ENCODE measurements at places on chromosomes 1 and 21.

DNA sequence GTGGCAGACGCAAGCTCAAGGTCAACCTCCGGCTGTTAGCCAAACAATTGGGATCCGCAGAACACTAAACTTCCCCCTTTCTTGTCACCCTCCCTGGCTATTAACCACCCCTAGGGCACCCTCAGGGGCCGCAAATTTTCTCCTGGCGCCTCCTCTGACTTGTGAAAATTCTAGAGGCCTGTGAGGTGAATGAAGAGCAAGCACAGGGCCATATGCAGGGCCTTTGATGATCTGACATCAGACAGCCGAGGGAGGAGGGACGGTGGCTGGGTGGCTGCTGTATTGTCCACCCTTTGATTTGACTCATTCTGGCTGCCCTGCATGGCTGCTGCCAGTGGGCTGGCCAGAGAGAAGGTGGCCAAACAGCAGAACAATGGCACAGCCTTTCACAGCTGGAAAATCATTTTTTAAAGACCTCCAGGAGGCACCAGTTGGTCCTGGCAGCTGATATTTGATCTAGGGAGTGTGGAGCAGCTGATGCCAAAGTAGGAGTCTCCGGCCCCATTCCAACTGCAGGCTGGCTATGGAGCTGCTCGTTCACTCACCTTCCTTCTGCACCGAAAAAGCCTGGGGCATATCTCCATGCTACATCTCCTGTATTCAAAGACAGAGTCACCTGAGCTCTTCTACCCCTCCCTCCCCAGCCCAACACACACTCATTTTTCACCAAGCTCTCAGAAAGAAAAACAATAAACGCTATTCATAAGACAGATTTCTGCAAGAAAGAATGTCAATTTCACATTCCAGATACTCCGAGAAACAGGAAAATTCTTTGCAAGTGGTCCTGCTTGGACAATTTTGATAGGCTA, 44.9 kb upstream of the BARHL2 start:
- DNase-seq, result no peak

DNA sequence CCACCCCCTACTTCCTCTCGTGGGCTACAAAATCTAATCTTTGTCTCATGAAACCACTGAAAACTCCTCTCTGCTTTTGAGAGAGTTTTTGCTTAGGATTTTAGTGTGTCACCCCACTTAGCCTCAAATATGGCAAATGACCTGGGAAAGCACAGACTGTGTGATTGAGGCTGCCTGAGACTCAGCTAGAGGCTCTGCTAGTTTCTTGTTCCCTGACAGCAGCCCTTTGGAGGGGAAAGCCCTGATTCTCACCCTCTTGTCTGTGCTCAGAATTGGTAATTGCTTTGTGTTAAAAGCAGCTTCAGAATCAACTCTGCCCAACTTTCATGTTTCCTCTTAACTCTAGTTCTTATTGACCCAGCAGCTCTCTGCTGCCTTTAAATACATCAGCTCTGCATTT, 85.6 kb upstream of the ZP4 start:
- DNase-seq, result no peak

DNA sequence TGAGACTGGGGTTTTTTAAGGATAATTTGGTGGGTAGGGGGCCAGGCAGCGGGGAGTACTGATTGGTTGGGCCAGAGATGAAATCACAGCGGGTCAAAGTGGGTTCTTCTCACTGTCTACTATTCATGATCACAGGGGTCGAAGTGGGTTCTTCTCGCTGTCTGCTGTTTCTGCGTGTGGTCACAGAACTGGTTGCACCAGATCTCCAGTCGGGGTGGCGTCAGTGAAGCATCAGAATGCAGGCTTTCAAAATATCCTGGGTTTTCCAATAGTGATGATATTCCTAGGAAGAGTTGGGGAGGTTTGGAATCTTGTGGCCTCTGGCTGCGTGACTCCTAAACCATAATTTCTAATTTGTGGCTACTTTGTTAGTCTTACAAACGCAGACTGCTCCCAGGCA, 45.1 kb downstream of the TRPM2 start:
- no peak for DNase-seq

DNA sequence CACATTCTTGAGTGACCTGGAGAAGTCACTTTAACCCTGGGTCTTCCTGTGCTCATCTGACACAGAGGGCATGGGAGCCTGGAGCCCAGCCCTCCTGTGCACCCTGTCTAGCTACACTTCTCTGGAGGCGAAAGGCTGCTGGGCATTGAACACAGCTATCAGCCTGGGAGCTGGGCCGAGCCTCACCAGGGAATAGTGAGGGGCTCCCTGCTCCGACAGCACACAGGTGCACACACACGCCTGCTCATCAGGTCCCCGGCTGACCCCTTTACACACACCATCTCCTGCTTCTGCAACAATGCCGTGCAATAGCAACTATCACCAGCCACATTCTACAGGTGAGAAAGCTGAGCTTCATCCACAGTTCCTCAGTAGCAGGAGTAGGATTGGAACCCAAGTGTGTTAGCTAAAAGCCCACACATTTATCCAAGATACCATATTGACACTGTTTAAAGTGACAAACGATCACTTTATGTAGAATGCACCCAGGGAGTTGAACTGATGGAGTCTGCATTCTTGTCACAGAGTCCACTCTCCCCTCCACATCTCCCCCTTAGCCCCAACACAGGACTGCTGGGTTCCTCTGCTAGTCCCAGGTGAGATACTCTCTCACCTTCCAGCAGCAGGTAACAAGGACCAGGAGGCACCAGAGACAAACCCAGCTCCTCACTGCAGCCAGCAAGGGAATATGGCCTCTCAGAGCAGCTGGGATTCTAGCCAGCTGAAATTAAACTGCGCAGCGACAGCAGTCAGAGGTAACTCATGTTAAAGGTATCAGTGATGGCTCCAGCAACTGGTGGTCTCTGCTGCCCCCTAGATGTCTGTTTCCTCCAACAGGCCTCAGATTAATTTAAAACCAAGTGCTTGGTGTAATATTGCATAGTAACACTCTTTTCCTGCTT, 18.3 kb upstream of the CAPN8 start:
- no peak for DNase-seq

DNA sequence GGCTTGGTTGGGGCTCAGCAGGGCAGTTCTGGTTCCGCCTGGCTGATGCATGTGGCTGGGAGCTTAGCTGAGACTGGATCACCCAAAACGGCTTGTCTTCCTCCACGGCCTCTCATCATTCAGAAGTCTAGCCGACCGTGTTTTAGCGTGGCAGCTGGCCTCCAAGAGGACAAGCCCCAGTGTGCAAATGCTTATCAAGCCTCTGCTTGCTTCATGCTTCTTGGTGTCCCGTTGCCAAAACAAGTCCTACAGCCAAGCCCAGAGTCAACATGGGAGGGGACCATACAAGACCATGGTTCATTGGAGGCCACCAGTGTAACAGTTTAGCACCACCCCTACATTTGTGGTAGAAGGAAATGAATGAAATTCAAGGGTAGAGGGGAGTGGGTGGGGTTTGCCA, 10.5 kb upstream of the KDF1 start:
- no peak for DNase-seq

GRCh38 chr1:29756901-29757725, 520.8 kb downstream of the PTPRU start:
- no peak for DNase-seq

- DNase-seq, result peak; percentile 53
Observed at GRCh38 chr1:198788561-198789064, 149.8 kb downstream of the PTPRC start.

- no peak for DNase-seq
Observed at GRCh38 chr1:222592171-222592570, 2.4 kb upstream of the TAF1A start.

DNA sequence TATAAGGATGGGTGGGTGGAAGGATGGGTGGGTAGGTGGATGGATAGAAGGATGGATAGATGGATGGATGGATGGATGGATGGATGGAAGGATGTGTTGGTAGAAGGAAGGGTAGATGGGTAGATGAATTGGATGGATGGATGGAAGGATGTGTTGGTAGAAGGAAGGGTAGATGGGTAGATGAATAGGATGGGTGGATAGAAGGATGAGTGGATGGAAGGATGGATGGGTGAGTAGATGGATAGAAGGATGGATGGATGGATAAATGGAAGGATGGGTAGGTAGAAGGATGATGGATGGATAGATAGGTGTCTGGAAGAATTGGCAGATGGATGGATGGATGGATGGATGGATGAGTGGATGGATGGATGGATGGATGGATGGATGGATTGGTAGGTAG, 6.0 kb downstream of the MASP2 start:
- DNase-seq, result no peak

DNA sequence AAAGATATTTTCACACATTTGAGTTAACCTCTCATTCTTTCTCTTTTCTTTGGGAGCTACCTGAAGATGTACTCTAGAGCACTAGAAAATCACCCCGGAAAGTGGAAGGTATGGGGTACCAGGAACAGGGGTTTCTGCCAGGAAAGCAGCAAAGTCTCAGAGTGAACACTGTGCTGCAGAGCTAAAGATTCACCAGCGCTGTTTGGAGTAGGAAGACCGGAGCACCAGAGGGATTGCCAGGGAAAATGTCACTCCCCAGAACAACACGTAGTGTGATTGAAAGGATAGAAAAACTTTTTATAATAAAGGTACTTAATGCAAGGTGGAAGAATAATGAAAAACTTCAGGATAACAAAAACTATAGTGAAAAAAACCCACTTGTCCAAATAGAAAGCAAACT, 26.7 kb upstream of the KCNK1 start:
- no peak for DNase-seq

- DNase-seq, result no peak
Observed at GRCh38 chr21:43881283-43881682, 16.3 kb downstream of the AGPAT3 start.

DNA sequence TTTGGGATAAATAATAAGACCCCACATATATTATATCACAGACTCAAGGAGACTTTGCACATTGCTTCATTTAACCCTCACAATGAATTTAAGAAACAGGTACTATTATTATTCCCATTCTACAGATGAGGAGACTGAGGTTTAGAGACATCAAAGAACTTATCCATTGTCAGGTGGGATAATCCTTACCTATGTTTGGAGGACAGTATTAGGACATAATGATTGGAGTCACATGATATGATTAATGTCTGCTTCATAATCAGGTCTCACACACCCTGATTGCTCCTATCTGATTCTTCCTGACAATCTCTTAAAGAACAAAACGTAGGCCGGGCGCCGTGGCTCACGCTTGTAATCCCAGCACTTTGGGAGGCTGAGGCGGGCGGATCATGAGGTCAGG, 16.9 kb downstream of the IRF2BP2 start:
- DNase-seq, result no peak

DNA sequence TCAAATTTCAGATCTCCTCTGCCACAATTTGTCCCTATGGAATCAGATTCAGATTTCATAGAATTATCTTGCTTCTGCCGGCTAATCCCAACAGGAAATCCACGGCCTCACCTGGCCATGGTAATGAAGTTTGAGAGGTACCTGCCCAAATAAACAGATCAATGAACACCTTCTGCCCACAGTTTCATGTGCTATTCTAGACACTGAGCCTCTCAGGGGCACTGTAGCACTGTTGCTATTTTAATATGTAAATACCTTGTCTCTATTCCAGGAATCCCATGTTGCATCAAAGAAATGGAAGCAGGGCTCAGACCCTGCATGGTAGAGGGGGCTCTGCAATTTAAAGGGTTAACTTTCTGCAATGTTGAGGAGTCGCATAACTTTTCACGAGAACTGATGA, 593.1 kb downstream of the PTBP2 start:
- no peak for DNase-seq

- DNase-seq, result no peak
Observed at GRCh38 chr1:212586206-212587015, 22.1 kb upstream of the ATF3 start.

DNA sequence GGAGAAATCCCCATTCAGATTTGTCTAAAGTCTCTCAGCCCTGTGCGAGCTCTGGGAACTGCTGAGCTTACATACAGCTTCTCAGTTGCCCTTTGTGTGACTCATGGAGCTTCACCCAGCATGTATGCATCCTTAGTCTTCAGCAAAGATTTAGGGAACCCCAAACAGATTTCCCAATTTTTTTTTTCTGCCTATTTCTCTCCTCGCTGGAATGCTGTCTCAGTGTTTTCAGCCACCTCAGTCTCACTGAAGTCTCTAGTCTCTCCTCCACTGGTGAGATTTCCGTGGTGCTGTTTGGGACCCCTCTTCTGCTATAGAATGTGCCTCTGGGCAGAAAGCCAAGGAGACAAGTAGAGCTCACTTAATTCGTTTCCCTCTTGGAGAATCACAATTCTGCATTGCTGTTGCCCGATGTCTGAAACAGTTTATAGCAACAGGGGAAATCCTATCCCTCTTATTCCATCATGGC, 28.1 kb upstream of the TXLNA start:
- no peak for DNase-seq

DNA sequence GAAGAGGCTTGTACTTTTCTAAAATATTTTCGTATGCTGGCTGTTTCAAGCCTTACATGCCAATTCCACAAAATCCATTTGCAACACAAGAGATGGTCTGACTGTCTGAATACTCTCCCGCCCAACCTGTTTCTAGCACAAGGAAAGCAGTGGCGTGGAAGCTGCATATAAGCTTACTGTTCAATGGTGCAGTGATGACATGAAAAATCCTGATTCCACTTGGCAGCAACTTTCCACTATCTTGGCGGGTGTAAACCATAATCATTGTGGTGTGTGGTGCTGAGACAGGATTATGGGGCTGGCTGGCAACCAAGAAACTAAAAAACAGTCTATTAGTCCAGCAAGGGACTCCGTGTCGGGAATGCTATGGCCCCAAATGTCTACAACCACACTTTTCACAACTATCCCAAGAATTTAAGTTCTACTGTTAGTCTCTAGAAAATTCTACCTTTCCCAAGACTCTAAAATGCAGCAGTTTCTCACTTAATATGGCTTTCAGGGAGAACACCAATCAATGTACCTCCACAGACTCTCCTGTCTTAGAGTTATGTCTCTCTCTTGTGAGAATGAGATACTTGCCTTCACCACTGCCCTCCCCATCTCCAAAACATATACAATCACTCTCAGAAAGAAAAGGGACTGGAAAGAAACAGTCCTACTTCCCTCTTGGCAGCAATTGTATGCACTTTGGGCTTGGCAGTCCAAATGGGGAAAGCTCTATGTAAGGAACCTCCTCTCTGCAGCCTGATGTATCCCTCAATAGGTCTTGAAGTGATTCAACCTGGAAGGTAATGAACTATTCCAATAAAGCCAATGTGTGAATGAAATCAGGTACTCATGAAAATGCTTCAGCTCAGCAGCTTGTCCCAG, 9.5 kb downstream of the COLGALT2 start:
- no peak for DNase-seq

DNA sequence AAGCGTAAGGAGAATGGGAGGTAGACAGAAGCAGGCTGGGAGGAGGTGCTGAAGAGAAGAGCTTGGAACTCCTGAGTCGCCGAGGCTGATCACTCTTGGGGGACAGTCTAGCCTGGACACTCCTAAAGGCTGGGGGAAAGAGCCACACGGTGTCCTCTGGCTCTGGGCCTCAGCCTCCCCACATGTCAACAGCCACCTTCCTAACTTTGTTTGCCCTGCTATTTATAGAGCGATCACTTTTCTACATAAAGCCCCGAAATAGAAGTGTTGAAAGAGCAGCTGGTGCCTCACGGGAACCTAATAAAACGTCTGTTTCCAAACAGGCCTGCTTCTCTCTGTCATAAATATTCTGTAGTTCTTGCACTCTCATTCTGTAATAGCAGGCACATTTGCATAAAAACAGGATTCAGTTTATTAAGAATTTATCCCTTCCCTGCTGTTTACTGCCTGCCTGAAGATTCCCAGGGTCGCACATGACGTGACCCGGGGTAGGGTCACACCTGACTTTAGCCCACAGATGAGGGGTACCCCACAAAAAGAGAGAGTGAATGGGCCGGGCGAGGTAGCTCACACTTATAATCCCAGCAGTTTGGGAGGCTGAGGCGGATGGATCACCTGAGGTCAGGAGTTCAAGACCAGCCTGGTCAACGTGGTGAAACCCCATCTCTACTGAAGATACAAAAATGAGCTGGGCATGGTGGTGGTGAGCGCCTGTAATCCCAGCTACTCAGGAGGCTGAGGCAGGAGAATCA, 212.5 kb downstream of the TOMM20 start:
- DNase-seq, result no peak

Data from H1 (cell line).